ENCODE measurements at places on chromosomes 1 and 21. TPM values are rescaled to one million over a fixed set of nuclear protein-coding genes. Genes with fewer than 3 reads are reported as not detected.

DNA sequence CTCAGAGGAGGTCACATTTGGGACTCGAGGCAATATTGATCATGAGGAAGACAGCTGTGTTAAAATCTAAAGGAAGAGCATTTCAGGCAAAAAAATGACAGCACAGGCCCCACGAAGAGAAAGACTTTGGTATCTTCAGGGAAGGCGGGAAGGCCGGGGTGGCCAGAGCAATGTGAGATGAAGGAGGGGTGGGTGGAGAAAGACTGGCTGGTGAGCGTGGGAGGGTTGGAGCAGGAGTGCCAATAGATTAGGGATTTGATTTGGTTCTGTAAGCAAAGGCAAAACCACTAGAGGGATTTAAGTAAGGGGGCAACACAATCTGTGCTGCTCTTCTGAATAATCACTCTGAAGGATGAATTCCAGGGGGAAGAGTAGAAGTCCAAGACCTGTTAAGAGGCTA is 48.0 kb upstream of the BCL9 start:
- H3K27me3 ChIP-seq, result no peaks in the 10 kb centered on the region
- H3K27ac ChIP-seq, result no peak overlapping the region
- no peak overlapping the region for H3K4me3 ChIP-seq

The CHIT1 gene
- total RNA-seq, result not detected

The BRDT gene
- not detected for total RNA-seq

DNA sequence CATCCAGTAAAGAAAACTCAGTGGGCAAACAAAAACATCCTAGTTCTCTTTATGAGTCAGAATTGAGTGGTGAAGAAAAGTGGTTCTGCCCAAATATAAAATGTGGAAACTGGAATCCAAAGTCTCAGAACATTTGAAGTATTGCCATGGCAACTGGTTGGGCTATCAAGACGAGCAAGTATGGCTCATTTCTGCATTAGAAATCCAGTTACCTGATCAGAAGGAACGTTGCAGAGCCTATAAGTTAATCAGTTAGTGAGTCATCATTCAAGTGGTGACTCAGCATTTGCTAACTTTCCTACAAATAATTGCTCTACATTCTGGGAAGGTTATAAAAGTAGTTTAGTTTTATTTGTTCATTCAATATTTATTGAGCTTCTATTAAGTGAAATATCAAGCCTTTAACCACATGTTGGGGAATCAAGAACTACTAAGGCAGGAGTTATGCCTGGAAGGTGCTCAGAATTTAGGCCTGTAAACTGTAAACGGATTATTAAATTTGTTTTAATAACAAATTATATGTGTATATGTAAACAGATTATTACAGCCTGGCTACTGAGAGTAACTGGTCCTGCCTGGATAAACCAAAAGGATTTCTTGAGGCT is 104.3 kb downstream of the PAPPA2 start:
- H3K27ac ChIP-seq, result peak overlapping the region; percentile 47
- 0 out of 2 replicates have a peak overlapping the region, but pooled peaks have one; percentile 27 for H3K4me3 ChIP-seq
- DNase-seq, result peak; percentile 83
- no peaks in the 10 kb centered on the region for H3K36me3 ChIP-seq
- H3K27me3 ChIP-seq, result no peaks in the 10 kb centered on the region

- H3K4me3 ChIP-seq, result no peak overlapping the region
- H3K36me3 ChIP-seq, result no peaks in the 10 kb centered on the region
- H3K27ac ChIP-seq, result no peak overlapping the region
- no peak for DNase-seq
- no peaks in the 10 kb centered on the region for H3K4me1 ChIP-seq
Observed at GRCh38 chr1:209154912-209155311, 428.6 kb upstream of the CAMK1G start.

All from PC-3 (cell line).